ENCODE measurements at places on chromosomes 12 and 14.

- peak; percentile 11 for DNase-seq
Observed at GRCh38 chr12:107515446-107515958, 170.1 kb upstream of the PWP1 start.

DNA sequence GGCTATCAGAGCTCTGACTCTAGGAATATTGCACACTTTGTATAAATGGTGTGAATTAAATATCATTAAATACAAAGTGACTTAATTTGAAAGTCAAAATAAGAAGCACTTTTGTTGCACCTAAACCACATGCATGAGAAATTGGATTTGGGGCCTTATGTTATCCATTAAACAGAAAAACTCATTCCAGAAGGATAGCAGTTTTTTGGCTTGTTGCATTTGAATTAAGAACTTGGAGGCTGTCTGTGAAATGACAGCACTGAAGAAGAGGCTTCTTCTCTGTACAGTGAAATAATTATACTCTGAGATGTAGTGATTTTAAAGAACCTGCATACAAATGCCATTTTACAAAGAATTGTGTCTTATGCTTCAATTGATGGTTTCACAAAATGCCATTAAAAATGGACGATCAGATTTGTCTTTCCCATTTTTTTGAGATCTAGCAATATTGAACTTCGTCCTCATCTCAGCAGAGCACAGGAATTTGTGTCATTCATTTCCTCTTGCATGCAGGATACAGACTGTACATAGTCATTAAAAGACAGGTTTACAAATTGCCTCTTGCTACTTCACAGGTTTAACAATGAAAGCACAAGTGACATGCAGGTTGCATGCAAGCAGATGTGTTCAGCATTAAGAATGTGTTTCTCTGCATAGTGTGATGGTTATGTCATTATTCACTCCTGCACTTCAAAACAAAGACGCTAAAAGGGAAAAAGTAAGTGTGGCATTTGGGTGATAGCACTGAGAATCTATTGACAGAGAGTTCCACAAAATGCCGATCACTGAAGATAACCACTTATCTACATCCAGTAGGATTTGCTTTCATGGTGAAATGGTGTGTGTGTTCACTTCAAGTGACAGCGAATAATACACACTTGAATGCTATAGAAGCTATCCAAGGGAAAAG, 35.9 kb upstream of the PYGL start:
- no peak for DNase-seq

DNA sequence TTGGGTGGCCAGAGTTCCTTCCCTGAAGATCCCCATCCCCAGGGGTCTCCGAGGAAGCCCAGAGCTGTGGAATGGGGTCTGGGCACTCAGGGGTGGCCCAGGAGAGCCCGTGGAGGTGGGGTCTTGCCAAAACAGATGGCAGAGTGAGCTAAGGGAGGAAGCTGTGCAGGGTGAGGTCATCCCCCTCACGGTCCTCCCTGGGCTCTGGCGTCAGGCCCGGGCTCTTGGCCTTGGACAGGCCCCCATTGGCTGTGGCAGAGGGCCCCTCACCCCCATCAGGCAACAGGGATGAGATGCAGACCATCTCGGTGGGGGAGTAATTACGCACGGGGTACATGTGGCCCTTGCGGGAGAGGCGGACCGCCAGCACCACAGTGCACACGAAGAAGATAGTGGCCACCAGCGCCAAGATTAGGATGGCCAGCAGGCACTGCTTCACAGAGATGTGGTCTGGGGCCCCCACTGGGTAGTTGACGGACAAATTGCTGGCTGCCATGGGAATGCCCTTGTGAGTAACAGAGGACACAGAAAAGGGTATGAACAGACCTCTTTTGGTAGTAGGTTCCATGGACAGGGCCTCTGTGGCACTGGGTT, 10.7 kb downstream of the SELPLG start:
- no peak for DNase-seq

- no peak for DNase-seq
Observed at GRCh38 chr12:91928501-91928900, 217.1 kb downstream of the BTG1 start.

DNA sequence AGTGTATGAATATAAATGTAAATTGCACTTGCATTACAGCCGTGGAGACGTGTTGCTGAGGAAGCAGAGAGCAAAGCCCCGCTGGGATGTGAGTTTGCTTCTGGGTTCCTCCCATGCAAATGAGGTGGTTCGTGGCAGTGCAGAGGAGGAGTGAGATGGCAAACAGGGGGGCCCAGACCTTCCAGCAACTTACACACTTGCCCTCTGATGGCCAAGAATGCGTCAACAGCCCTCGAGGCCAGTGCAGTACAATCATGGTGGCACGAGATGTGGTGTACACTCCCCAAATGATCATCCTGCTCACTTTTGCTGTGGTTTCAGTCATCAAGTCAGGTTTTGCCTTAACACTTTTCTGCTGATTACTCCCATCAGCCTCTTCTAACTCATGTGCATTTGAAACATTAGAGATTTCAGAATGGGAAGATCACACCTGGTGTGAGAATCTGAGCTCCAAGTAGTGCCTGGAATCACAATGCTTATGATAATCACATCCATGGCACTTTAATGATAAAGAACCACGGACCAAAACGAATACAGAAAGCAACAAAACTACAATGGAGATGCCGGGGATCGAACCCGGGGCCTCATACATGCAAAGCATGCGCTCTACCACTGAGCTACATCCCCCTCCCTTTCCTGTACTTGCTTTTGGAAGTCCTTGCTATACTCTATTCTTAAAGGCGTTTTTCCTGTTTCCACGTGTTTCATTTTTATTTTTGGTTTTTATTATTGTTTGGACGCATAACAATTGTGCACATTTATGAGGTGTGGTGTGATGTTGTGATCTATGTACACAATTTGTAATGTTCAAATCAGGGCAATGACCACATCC, 7.0 kb upstream of the UBC start:
- peak; percentile 81 for DNase-seq

DNA sequence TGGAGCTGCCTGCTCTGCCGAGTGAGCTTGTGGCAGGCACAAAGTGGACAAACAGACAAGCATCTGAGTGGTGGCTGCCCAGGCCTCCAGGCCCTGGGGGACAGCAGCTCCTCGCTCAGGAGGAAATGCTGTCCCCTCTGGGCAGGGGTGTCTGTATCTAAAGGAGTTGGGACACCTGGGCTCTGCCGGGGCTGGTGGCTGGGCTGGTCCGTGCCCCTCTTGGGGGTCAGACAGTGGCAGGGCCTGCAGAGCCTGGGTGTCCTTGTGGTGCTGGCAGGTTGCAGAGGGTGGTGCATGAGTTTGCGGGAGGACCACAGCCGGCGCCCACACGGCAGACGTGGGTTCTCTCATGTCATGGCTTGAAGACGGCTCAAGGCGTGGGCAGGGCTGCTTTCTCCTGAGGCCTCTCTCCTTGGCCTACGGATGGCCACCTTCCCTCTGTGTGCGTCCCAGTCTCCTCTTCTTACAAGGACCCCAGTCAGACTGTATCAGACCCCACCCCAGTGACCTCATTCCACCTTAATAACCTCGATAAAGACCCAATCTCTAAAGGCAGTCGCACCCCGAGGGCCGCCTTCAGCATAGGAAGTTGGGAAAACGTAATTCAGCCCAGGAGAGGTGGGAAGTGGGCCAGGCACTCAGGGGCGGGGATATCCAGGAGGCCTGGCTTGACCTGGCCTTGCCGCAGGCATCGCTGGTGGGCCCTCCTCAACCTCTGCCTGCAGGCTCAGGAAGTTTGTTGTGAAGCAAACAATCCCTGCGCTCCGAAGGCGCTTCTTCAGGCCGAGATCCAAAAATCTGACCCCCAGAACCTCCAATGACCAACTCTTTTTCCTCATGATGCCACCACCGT, 110.0 kb downstream of the KIF26A start:
- DNase-seq, result no peak

DNA sequence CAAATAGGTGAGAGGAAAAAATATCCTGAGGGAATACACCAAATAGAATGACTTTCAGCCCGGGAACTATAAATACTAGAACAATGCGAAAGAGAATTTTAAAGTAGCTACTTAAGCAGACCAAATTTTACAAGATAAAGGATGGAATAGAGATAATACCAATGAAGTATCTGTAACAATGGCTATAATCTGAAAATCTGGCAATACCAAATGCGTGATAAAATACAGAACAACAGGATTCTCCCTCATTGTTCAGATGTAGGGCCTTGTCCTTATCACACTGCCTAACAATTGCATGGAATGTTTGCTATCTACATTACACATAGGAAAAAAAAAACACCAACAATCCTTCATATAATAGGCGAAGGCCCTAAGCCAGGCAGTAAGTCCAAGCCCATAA, 815.4 kb upstream of the MDGA2 start:
- no peak for DNase-seq

- no peak for DNase-seq
Observed at GRCh38 chr12:122457627-122458026, 35.2 kb upstream of the CLIP1 start.

DNA sequence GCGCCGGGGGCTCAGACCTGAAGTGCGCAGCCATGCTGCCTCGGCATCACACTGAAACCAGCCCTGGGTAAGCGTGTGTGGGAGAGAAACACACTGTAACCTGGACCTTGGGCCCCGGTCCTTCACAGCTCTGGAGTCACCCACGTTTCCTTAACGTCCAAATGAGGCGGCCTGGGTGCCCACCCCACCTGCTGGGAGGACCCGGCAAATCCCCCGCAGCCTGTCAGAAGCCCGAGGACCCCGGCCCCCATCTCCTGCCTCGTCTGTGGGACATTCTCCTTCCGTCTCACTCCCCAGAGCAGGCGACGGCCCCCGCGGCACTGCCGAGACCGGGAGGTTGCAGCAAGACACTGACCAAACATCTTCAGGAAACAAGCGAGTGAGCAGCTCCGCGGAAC, 66.5 kb upstream of the GALNT9 start:
- DNase-seq, result no peak

DNA sequence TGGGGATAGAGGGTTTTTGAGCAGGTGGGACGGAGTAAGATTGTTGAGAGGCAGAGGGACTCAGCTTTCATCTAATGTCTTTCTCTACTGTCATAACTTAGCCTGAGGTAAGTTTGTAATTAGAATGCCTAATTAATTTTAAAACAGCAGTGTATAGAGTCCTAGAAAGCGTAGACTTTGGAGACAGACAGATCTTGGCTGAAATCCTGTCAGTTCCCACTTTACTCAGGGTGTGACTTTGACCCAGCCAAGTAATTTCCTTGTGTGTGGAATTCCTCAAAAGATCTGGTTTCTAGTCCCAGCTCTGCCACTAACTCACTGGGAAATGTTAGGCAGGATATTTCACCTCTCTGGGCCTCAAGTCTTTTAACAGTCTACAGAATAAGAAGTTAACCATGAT, 74.3 kb downstream of the SLC25A21 start:
- no peak for DNase-seq

GRCh38 chr12:19794116-19794515, 354.8 kb downstream of the AEBP2 start:
- DNase-seq, result no peak

DNA sequence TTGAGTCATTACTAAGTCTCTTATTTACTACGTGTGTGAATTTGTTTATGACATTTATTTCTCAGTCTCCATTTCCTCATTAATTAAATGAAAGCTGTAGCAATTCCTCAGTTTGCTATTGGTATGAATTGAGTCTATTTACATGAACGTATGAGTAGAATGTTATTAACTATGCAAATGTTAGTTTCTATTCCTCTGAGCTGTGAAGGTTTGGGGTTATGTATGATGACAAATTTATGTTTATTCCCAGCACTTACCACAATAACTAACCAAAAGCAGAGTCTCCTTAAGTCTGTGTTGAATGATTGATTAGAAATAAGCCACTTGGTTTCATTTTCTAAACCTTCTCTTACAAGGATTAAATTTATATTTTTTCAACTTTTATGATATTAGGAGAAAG, 1340.9 kb downstream of the FSCB start:
- no peak for DNase-seq

GRCh38 chr12:113299619-113300237, 35.2 kb downstream of the SLC8B1 start:
- no peak for DNase-seq

- DNase-seq, result no peak
Observed at GRCh38 chr12:30023186-30023585, 239.4 kb upstream of the TMTC1 start.

GRCh38 chr12:53985994-53986685, 1.2 kb downstream of the HOXC10 start:
- DNase-seq, result no peak

DNA sequence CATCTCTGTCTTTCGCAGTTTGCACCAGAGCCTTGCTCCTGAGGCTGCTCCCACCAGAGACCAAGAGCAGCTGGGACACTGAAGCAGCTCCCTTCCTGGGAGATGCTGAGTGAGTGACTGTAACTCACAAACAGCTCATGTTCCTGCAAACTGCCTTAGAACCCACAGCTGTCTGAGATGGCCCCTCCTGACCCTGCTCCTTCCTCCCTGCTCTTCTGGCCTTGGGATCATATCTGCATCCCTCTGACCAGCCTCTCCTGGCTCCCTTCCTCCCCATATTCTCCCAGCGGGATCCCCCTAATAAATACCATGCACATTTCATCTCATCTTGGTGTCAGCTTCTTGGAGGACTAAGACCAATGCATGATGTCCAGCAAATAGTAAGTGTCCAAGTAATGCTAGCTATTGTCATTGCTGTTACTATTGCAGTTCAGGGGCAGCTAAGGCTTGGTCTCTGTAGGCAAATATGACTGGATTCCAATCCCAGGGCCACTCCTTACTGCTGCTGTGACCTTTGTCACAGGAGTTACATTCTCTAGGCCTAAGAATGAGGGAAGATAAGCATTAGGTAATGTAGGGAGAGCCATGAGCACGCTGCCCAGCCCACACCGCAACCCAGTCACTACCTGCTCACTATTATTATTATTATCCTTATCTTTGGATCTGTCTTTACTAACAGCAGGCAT, 47.9 kb downstream of the SYNE3 start:
- DNase-seq, result no peak

- no peak for DNase-seq
Observed at GRCh38 chr12:115570069-115570777, 707.3 kb downstream of the MED13L start.

- DNase-seq, result no peak
Observed at GRCh38 chr14:93017898-93018297, 94.9 kb downstream of the CHGA start.

- no peak for DNase-seq
Observed at GRCh38 chr14:77849711-77850110, 49.8 kb downstream of the ADCK1 start.

DNA sequence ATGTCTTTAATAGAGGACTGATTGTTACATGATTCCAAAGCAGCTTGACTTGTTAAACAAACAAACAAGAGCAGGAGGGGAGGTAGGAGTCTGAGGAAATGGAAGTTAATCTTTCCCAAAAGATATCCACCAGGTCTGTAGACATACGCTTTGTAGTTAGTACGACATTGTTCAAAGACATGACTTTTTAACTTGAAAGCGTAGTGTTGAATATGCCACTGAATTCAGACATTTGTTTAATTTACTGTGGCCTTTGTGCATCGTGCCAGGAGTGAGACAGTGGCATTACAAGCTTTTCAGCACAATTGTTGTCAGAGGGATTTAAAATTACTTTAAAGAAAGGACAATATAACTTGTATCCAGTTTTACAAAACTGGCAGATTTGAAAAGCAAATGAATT, 53.0 kb downstream of the SAV1 start:
- DNase-seq, result no peak

- no peak for DNase-seq
Observed at GRCh38 chr12:104535369-104535768, 78.6 kb downstream of the CHST11 start.
